ENCODE measurements at places on chromosomes 1 and 21.

GRCh38 chr1:184419350-184420161 is 32.7 kb downstream of the C1orf21 start:
- DNase-seq: no peak

DNA sequence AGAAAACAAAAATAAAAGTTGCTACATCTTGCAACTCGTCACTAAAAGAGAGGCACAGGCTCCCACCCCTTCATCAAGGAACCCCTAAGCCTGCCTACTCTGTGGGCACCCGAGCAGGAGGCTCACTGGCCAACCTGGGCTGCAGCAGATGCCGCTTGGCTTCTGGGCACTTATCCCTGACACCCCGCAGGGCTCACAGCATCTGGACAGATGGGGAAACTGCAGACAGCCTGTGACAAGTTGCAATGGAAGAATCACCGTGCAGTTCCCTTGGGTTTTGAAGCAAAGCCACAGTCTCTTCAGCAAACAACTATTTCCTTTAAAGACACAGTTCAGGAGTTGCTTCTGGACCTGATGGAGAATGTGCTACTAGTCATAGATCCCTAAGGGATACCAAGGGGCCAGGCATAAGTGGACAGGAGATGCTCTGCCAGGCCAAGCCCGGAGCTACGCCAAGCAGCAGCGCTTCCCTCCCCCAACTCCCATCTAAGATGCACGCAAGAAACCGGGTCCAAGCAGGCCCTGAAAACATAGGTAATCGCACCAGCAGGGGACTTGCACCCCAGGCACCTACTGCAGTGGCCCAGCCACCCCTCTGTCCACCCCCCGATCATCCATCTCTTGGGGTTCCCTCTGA is 170.6 kb downstream of the NPHP4 start:
- no peak for DNase-seq

DNA sequence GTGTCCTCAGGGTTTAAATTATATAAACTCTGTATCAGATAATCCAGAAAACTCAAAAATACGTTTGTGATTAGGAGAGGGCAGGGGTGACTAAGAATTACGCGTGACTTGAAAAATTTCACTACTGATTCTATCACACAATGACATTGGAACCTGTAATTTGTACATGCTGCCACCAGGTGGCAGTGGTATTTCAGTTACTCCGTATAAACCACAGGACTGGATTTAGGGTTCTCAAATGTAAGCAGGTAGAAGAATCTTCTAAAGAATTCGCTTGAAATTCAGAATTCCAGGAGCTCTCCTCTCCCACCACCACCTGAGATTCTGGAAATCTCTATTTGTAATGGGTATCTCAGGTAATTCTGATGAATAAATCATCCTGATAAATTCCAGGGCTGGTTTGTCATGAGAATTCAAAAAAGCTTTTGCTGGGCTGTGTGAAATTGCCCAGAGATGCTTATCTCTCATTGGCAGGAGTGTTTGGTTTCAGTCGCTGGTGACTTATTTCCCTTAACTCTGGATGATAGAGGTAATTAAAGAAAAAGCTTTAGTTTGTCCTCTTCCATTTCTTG is 1.7 kb upstream of the KRTAP7-1 start:
- DNase-seq: peak; percentile 1

- no peak for DNase-seq
Observed at GRCh38 chr1:10186331-10187025, 23.9 kb upstream of the KIF1B start.

DNA sequence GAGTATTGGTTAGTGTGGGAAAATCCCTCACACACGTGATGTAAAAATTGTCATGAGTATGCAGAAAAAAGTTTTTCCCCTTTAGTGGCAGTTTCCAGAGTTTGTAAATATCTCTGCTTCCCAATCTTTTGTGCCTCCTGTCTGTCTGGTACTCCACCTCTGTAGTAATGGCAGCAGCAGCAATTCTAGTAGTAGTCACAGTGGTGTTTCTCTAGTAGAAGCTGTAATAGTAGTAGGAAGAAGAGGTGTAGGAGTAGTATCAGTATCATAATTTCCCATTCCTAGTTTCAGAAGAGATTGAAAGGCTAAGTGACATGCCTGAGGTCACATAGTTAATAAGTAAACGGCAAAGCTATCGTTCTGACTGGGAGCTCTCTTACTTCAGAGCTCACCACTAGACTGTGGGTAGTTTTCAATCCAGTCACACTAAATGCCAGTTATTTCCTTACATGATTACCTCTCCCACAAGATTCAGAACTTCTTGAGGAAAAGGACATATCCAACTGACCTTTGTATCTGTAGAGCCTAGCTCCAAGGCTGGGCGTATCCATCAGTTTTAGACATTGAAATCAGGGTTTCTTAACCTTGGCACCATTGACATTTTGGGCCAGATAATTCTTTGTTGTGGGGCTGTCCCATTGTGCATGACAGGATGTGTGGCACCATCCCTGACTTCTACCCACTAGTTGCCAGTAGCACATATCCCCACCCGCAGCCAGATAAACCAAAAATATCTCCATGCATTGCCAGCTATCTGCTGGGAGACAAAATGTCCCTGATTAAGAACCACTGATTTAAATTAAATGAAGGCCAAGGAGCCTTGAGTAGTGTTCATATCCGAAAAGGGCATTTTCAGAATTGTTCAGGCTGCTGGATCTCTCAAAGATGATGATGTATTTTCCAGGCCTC is 135.9 kb downstream of the FGGY start:
- no peak for DNase-seq

DNA sequence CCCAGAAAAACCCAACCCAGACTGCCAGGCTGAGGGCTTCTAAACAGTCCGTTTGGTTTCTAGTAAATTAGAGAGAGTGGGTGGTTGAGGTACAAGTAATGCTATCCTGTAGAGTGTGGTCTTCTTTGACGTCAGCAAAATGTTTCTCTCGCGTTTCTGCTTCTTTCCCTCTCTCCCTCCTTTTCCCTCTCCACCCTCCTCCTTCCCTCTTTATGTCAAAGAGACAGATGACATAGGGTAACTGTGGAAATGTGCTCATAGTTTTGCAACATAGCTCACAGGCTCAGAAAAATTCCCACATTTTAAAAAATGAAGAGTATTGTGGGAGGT is 158.3 kb downstream of the TOMM20 start:
- no peak for DNase-seq

All from dermis blood vessel endothelial cell (primary cell).